Activated T-helper 1 cell treated with anti-CD3 and anti-CD28 coated beads, Interleukin-2, amount 50 U/mL, for 16 hours (primary cell): ENCODE measurements at places on chromosomes 2 and 18.

- no peak for DNase-seq
Observed at GRCh38 chr2:112035786-112036185, 19.3 kb upstream of the TMEM87B start.

DNA sequence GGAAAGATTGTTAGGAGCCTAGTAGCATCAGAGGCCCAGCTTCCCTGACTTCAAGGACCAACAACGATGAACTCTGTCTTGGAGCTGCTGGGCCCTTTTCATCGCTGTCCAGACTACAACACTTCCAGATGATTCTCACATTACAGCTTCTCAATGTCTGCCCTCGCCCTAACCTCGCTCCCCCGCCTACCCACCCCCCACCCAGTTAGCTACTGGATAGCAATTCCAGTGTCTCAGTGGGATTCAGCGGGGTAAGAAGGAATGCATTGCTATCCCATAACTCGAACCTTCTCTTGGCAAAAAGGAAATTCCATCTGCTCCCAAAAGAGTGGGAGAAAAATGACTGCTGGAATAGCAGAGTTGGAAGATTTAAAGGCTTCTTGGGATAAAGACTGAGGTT lies 65.0 kb downstream of the RPL37A start:
- no peak for DNase-seq

- no peak for DNase-seq
Observed at GRCh38 chr2:131588152-131588873, 60.6 kb downstream of the CCDC74A start.

DNA sequence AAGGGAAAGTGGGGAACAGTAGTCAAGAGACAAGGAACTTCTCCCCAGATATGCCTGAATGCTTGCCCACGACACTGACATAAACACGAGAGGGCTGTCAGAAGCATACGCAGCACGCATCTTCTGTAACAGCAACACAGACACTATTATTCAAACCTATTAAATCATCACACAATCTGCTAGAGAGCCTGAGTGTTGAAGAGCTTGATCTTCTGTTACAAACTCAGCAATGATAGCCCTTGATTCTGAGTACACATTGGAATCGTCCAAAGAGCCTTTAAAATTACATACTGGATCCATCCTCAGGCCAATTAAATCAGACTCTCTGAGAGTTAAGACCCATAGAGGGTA lies 111.6 kb downstream of the ZNF521 start:
- DNase-seq: no peak

DNA sequence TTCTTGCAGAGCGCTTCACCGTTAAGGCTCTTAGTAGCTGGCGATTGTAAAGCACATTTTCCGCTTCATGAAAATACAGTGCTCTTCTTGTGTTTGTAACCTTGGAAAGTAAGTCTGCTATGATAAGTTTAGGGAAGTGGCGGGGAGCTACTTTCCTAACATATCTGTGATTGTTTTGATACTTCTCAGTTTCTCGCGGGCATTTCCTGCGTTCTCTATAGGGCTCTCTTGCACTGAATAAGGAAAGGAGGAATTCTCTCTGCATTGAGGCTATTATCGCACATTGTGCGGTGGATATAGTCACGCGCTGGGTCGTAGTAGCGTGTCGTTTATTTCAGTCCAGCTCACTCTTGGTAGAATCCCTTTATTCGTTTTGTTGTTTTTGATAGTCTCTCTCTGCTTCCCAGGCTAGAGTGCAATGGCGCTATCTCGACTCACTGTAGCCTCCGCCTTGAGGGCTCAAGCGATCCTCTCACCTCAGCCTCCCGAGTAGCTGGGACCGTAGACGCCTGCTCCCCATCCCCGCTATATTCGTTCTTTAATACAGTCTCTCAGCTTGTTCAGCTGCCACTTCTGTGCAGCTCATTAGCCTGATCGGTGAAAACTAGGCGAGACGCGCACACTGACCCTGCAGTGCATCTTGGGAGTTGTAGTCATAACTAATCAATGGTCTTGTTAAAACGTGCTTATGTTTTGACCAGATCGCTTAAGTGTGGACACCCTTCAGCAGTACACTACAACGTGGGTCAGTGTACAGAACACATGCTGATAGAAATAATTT lies 1.0 kb upstream of the PPP4R3B start:
- DNase-seq: peak; percentile 34

DNA sequence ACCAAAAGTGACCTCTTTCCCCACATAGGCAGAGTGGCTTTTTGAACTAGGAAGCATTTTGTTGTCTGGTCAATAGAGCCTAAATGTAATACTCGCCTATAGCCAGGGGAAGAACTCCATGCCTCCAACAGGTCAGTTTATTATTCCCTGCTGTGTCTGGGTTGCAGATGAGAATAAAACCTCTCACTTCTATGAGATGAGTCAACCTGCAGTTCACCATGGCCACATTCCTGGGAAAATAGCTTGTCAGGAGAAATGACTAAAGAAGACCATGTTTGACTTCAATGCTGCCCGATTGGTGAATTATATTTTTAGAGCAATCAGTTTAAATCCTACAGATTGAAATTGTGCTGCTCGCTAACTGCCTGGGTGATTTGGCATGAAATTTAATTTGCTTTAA lies 46.7 kb upstream of the LRRTM1 start:
- no peak for DNase-seq

DNA sequence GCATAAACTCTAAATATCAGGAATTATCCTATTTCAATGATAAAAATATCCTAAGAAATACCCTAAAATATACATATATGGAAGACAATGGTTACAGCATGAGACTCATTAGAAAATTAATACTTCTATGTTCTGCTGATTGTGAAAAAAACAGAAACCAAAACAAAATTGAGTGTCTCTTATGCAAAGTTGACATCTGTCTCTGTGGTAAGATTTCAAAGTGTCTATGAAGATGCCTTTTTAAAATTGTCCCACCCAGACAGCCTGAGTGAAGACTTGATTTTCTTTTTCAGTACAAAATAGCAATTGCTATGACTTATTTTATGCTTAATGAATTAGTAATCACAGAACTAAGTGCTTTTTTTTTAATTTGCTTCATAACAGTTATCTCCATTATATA lies 1368.4 kb upstream of the LRRTM1 start:
- DNase-seq: no peak
